H7 (cell line): ENCODE measurements at places on chromosomes 3 and 15. TPM values are rescaled to one million over a fixed set of nuclear protein-coding genes. Genes with fewer than 3 reads are reported as not detected.

GRCh38 chr15:36644191-36644896 is 64.9 kb downstream of the CDIN1 start:
- no peak for DNase-seq

GRCh38 chr3:89571298-89571697 is 463.9 kb downstream of the EPHA3 start:
- no peak for DNase-seq

- DNase-seq: no peak
Observed at GRCh38 chr3:42256135-42256819, 9.7 kb downstream of the CCK start.

The SCAANT1 gene
- not detected in 2 replicates for total RNA-seq

The RGMA gene
- 32.6 and 34.3 TPM in 2 replicates for total RNA-seq

DNA sequence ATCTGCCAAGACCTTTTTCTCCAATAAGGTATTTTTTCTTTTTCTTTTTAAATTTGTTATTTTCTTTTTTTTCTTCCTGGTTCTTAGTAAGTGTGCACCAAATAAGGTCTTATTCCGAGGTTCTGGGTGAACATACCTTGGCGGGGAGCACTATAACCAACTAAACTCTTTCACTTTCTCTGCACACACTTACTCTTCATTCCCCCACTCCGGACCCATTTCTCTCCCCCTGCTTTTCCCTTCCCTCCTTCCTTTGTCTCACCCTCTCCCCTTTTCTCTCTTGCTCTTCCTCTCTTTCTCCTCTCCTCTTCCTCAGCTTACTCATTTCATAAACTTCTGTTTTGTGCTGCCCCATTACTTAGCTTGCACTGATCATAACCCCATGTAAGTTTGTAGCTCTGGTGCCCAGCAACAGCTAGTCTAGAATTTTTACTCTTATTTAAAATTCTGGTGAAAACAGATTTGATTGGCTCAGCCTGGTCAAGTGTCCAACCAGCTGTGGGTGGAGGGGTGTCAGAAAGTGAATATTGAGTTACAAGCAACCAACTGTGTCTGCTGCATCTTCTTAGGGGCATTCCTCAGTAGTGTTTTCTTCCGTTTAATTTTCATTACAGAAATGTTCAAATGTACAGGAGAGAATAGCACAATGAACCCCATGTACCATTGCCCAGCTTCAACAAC is 297.5 kb downstream of the SHQ1 start:
- DNase-seq: no peak

The CLRN1 gene
- 0.17 and 0.22 TPM in 2 replicates for total RNA-seq

The SLC38A3 gene
- total RNA-seq: 0.21 and 0.22 TPM in 2 replicates

The EIF4E3 gene
- 2.5 and 3.4 TPM in 2 replicates for total RNA-seq

DNA sequence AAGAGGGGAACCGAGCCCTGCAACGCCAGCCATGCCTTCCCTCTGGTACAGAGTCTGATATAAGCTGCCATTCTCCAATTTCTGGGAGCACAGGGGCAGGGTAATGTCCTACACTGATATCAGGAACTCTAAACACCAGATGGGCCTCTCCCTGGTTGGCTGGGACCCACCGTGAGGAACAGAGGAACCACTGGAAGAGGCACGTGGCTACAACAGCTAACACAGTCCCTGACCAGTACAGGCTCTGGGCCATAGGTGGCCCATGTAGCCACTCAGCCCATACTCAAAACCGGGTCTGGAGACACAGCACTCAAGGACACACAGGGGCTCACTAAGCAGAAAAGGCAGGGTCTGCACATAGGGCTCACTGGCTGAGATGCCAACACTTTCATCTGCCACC is 13.9 kb downstream of the NUP210 start:
- DNase-seq: no peak
